ENCODE measurements at places on chromosomes 1 and 21.

- no peak for DNase-seq
Observed at GRCh38 chr1:211559222-211560010, 19.5 kb downstream of the SLC30A1 start.

DNA sequence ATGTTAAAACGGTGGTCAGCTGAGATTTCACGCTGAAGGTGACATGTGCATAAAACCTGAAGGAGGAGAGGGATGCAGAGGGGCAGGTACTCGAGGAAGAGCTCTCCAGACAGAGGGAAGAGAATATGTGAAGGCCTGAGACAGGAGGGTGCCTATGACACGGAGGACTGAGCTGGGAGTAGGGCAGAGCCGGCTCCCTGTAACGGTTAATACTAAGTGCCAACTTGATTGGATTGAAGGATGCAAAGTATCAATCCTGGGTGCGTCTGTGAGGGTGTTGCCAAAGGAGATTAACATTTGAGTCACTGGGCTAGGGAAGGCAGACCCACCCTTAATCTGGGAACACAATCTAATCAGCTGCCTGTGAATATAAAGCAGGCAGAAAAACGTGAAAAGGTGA, 136.2 kb upstream of the SYT6 start:
- no peak for DNase-seq

- no peak for DNase-seq
Observed at GRCh38 chr1:25802915-25803314, 2.9 kb downstream of the SELENON start.

- no peak for DNase-seq
Observed at GRCh38 chr1:86289161-86289560, 107.0 kb downstream of the ODF2L start.

DNA sequence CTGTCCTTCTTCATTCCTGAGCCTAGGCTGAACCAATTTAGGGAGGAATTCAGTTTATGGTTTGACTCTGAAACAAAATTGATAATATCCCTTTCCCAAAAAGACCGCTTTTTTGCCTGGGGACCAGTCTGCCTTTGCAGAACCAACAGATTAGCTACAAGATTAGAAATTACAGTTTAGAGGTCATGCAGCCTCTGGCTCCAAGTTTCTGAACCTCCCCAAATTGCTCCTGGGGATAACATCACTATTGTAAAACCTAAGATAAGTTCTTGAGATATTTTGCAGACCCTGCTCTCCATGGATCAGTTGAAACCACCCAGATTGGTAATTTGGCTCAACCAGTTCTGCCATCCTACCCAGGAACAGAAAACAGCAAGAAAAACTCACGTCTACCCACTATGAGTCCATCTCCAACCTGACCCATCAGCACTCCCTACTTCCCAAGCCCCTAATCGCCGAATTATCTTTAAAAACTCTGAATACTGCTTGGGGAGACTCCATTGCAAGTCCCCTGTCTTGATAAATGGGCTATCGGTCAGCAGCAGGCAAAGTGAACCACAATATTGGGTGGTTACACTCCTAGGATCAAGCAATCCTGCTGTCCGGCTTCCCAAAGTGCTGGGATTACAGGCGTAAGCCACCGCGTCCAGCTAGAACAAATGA, 605 bp upstream of the RABGGTB start:
- DNase-seq = no peak
